GM18507 (cell line): ENCODE measurements at places on chromosomes 16 and 17.

GRCh38 chr17:68657576-68657975, 56.4 kb upstream of the FAM20A start:
- no peak for DNase-seq

DNA sequence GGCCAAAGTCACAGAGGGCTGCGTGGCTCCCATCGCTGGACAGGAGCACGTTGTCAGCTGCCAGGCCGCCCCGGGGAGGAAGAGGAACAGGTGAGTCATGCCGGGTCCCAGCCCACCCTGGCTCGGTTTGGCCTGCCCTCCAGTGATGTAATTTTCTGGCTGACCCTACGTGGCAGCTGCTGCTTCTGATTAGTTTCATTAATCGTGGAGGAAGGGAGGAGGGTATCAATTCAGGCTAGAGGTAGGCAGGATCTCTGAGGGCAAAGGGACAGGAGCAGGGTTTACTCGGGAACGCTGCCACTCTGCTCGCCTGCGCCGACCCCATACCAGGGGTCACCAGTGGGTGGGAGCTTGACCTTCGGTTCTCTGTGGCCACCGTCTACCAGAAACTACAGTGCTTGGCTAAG, 11.7 kb upstream of the SPATA32 start:
- no peak for DNase-seq

DNA sequence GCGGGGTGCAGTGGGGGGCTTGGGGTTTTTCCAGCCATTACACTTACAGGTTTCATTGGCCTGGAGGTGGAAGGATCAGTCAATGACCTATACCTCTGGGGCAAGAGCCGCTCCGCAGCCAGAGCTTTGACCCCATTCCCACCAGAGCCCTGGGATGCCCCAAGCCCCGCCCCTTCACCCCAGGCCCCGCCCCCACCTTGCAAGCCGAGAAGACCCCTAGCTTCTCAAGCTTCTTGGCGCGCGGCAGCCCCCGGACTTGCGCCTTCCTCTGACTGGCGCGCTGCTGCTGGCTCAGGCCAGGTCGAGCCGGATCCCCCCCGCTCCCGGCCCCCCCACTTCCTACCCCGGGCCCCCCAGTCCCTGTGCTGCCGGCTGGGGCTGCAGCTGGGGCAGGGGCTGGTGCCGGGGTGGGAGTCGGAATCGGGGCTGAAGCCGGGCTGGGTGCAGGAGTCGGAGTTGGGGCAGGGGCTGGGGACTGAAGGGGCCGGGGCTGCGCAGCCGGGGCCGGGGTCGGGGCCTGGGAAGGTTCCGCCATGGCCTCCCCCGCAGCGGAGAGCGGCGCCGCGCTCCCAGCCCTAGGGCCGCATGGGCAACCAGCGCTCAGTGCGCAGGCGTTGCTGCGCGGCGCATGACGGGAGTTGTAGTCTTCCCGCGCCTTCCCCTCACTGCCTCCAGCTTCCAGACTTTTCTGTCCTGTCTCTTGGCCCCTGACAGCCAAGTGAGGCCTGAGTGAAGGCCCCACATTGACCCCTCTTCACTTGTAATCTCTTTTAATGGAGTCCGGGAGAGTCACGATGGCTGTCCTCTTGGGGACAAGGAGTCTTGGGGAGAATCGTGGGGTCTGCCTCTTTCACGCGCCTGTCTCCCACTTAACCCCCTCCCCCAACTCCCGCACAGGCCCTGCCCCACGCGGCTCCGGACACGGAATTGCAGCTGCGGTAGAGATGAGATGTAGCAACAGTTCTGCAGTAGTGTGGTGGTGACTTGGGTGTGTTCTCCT, at the start of gene KAT2A:
Gene KAT2A, minus strand, starts transcription at position 598 of the 1,000 bp plus-strand sequence. Its CDS starts 63 bp downstream, at position 535.
- peak; percentile 90 for DNase-seq

DNA sequence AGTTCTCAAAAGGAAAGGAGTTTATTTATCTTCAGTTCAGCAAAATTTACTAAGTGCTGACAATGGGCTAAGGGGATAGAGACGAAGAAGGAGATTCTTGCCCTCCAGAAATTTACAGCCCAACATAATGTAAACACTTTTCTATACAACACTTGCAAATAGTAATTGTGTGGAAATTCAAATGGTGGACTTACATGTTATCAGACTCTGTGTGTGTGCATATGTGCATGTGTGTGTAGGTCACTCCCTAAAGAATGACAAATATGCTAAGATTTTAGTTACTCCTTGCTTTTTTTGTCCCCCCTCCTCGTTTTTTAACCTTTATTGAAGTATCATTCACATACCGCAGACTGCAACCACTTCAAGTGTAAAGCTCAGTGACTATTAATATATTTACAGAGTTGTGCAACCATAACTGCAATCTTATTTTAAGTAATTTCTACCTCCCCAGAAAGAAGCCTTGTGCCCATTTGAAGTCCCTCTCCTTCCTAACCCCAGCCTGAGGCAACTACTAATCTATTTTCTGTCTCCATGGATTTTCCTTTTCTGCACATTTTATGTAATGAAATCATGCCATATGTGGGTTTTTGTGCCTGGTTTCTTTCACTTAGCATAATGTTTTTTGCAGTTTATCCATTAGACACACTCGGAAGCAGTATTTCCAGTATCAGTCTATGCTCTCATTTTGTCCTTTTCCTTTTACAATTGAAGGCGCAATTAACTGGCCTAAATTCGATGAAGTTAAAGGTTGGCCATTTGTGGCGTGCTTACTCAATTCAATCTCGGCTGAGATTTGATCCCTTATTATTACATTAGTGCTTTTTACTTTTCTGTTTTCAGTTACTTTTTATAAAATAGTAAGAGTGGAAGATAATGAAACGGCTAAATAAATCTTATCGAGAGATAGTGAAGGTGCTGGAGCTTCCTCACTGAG, 318.4 kb downstream of the HAPSTR1 start:
- no peak for DNase-seq

- DNase-seq: no peak
Observed at GRCh38 chr17:74703311-74703710, 9.4 kb downstream of the CD300LF start.

GRCh38 chr16:22373662-22374310, 633 bp downstream of the CDR2 start:
- DNase-seq: no peak

- no peak for DNase-seq
Observed at GRCh38 chr17:47604598-47604927, 45.2 kb upstream of the KPNB1 start.

- DNase-seq: no peak
Observed at GRCh38 chr16:57266531-57267260, 17.8 kb downstream of the PLLP start.

DNA sequence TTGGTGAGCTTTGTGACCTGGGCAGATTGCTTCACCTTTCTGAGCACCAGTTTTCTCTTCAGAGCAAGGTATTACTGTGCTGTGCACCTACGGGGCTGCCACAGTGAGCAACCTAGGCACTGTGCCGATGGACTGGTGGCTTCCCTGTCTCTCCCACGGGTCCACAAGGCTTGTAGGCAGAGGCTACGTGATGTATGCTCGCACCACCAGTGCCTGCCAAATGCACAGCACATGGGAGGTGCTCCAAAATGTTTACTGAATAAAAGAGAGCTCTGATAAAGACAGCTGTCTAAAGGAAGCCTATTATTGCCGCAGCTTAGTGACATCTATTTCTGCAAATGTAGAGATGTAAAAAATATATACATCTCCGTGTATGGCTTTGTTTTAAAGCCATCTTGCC, 139.2 kb downstream of the CDK5R1 start:
- DNase-seq: no peak

DNA sequence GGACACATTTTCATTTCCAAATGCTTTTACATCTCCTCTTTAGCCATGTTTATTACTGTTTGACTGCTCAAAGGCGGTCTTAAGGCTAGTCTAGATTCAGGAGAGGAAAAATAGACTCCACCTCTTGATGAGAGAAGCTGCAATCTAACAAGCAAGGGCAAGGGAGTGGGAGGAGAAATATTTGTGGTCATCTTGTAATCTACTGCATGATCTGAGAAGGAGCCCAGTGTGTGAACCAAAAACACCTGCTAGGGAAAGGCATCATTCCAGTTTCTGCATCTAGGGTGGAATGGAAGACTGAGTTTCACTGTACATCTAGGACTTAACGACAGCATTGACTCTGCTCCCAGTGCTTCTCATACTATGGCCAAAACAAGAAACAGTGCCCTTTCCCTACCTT, 232.2 kb upstream of the HS3ST3A1 start:
- no peak for DNase-seq

DNA sequence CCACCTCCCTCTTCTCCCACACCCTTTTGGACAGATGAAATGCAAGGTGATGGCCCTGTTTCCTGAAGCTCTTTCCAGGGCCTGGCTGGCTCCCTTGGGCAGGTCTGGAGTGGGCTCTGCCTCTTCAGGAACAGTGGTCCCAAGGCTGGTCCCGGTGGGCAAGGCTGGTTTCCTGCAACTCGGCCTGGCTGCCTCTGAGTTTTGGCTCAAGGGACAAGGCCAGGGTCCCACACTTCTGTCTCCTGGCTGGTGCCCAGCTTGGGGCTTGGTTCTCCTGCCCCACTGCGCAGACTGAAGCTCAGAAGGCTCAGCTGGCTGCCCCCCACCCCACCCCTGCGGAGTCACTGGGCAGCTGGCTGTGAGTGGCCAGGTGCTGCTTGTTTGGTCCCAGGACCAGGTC, 3.8 kb upstream of the ACTG1 start:
- no peak for DNase-seq

DNA sequence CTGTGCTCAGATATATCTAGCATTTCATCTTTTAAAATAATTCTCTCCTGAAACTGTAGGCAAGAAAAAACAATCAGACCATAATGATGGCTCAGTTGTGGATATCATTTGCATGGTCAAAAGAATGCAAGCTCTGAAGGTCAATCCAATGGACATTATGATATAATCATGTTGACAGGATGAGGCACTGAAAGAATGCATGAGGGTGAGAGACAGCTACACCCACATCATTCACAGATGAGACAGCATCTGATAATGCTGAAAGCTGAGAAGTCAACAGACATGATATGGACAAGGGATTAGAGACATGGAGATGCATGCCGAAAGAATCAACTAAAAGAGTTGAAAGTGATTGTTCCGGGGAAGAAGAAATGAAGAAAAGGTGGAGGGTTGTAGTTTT, 346.4 kb upstream of the CDH5 start:
- DNase-seq: no peak

DNA sequence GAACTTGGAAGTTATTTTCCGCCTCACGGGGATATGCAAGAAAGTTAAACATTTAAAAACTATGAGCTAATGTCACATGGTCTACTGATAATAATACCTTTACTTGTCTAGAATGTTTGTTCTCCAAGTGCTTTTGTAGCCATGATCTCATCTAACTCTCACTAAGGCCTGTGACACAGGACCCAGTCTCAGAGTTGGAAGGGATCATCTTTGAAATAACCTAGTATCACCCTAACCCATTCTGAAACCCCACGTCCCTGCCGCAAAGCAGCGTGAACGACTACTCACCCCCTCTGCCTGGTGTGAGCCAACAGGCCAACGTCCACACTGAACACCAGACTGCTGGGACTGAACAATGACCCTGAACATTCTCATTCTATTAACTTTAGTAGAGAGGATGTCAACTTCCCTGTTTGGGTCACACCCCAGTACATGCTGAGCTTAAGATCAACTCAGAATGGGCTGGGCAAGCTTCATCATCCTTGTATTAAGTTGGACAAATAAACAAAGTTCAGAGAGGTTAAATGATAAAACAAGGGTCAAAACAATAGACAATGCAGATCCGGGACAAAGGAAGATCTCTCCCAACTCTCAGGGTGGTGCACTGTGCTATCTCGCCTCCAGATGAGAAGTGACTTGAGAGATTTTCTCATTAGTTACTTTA, 54.8 kb upstream of the BCAR1 start:
- DNase-seq: no peak

DNA sequence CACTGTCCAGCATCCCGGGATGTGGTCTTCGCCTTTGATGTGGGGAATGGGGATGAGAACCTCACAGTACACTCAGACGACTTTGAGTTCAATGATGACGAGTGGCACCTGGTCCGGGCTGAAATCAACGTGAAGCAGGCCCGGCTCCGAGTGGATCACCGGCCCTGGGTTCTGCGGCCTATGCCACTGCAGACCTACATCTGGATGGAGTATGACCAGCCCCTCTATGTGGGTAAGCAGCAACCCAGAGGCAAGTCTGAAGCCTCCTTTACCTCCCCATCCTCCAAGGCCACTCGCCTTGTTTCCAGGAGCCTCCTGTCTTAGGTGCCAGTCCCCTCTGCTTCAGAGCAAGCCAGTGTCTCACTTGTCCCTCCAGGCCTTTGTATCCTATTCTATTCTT, 10.2 kb downstream of the CNTNAP1 start:
- DNase-seq: no peak

DNA sequence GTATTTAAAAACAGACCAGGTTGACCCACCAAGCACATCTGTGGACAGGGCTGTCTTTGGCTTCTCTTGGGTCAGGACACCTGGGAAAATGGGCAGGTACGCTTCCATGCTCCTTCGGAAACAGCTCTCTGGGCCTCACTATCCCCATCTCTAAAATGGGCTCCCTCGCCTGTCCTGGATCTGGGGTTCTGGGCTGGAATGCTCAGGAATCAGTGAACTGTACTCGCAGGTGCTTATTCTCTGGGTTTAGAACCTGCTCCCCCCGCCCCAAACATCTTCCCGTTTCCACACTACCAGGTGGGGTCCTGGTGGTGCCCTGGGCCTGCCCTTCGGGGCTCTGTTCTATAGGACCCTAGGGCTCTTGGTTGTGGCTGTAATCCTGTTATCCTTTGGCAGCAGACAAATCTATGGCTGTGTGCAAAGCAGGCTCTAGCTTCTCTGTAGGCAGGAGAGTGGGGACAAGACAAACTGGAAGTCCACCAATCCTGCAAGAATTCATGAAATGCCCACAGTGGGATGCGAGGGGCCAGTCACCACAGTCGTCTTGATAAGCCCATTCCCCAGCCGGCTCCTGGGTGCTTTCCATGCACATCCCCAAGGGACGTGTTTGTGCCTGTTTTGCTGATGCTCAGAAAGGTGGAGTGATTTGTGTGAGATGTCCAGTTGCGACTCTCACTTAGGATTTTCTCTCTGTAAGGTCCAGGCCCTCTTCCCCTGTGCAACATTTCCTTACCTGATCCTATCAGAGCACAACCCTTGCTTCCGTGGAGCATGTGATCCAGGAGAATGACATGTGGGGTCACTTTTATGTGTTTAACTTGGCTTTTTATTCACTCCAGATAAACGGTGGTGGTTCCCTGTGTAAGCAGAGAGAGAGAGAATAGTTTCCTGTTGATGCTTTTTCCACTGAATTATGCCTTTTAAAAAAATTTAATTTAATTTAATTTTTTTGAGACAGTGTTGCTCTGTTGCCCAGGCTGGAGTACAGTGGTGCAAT, 37.2 kb downstream of the HAPSTR1 start:
- no peak for DNase-seq
